ENCODE measurements at places on chromosomes 1 and 21.

- DNase-seq, result no peak
These were observed 12.5 kb upstream of the GPR153 start for GRCh38 chr1:6273380-6273891.

GRCh38 chr1:102241431-102242338, 245.0 kb upstream of the OLFM3 start:
- DNase-seq, result no peak

DNA sequence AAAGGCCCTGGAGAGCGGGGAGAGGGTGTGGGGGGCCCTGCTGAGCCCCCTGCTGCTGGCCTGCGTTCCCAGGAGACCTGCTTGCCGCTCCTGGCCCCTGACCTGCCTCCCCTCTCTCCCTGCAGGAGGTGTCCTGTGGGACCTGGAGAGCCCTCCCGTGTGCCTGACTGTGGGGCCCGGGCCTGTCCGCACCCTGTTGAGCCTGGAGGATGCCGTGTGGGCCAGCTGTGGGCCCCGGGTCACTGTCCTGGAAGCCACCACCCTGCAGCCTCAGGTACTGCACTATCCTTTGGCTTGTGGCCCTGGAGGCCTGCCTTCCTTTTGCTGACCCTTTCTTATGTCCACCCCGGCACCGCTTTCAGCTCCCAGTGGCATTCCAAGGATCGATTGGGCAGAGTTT, 90.8 kb upstream of the ACTL8 start:
- DNase-seq, result no peak

- no peak for DNase-seq
These were observed 58.0 kb downstream of the PUM1 start for GRCh38 chr1:31007462-31007991.

- no peak for DNase-seq
These were observed 1034.1 kb upstream of the PRMT6 start for GRCh38 chr1:106022312-106022902.

- no peak for DNase-seq
These were observed 12.6 kb downstream of the LAX1 start for GRCh38 chr1:203777596-203777995.

DNA sequence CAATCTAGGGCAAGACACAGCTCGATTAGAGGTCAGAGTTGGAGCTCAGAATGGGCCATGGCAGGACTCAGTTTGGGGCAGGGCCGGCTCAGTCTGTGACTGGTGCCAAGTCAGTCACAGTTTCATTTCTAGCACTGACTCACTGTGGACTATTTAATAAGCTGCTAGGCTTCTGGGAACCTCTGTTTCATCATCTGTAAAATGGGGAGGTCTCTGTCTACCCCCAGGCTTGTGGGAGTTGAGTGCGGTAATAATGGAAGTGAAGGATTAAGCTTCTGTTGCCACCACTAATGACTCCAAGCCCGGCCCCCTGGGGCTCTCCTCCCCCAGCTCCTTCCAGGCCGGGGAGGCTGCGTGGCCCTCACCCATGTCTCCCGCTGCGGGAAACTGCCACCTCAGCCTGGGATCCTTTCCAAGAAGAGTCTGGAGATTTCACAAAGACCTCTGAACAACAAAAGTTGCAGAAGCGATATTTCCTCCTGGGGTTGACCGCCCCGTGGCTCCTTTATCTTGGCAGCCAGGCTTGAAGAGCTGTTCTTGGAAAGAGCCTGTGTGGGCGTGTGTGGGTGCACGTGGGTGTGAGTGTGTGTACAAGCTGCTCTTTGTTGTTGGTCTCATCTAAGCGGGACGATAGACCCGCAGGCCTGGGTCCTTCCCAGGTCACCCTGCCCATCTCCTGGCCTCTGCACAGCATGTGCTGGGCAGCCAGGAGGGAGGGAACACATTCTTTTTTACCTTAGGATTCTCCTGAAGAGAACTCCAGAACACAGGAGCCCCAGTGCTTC, 29.1 kb downstream of the KNCN start:
- DNase-seq, result no peak

- peak; percentile 60 for DNase-seq
These were observed 16.9 kb downstream of the TENT5C start for GRCh38 chr1:117622726-117623125.

DNA sequence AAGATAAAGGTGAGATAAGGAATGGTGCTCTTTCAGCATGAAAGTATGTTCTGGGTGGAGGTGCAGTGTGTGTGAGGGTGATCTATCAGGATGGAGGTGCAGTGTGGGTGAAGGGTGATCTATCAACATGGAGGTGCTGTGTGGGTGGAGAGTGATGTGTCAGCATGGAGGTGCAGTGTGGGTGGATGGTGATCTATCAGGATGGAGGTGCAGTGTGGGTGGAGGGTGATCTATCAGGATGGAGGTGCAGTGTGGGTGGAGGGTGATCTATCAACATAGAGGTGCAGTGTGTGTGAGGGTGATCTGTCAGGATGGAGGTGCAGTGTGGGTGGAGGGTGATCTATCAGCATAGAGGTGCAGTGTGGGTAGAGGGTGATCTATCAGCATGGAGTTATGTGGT, 12.3 kb upstream of the MAP10 start:
- no peak for DNase-seq

DNA sequence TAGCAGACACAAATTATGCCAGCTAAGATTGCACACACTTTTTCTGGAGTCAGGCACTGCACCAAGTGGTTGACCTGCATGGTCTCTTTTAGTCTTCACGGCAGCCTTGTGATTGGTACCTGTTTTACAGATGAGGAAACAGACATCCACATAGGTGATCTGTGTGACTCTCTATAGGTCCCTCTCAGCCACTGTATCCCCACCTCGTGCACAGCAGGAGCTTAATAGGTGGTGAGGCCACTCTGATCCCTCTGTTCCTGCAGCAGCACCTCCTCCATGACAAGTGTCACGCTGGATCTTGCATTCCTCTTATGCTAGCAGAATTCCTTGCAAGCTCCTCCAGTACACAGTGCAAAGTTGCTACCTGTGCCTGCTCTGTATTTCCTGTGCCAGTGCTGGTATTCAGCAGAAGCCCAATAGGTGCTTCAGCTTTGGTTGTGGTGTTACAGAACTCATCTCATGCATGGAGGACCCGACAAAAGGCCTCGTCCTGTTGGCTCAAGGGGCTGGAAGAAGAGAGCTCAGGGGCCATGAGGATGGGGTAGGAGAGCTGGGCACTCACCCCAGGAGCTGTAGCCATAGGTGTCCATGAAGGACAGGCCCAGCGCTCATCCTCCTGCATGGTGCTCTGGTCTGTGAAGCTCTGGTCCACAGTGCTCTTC, 546.7 kb downstream of the PTPRU start:
- DNase-seq, result no peak
